Naive thymus-derived CD4-positive, alpha-beta T cell (primary cell): ENCODE measurements at places on chromosomes 12 and 14.

DNA sequence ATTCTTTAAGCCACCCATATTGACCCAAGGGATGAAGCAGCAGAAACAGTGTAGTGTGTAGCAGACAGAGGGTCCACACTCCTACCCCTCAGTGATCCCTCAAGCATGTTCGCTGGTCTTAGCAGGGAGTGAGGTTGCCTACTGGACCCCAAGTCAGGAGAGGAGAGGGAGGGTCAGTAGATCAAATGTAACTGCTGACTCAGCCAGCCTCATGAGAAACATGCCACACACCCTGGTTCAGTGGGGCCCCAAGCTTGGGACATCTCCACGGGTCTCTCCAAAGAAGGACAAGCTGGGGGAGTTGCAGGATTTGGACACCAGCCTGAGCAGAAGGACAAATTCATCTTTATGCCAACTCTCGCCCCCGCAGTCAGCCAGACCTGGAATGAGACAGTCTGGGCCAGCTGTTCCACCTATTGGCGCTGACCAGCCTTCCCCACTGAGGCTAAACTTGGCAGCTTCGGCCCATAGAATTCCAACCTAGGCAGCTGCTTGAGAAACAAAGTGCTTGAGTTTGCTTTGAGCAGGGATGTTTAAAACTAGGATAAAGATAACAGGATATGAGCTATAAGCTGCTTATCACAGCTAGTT is 66.0 kb upstream of the ACTN1 start:
- no peak for DNase-seq

GRCh38 chr12:113912760-113913329 is 53.3 kb downstream of the RBM19 start:
- DNase-seq = peak; percentile 22

DNA sequence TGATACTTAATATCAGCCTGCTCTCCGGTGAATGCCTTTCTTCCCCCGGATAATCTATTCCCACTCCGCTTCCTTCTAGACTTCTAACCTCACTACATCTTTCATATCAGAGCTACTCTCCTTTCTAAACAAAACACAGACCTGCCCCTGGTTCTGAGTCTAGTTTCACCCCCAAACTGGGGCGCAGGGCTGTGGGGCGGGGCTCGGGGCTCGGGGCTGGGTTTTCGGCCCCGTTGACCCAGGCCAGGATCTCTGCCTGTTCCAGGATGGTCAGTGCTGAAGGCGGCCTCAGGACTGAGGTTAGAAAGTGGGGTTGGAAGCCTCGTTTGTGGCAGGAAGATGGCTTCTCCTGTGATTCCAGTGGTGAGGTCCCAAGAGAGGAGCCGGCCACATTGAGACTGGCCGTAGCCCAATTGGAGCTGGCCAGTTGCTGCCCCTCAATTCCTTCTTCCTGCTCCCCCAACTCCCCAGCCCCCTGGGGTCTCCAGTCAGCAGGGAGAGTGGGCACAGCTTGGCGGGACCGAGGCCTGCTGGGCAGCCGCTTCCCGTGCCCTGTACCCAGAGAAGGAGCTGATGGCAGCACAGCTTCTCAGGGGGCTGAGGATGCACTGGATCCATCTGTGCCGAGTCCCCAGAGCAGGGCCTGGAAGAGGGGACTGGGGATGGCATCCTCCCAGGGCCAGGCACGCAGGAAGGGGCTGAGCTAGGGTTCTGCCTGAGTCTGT is 52.9 kb downstream of the LRCOL1 start:
- DNase-seq = no peak

GRCh38 chr14:62076368-62076767 is 314.1 kb downstream of the SNAPC1 start:
- no peak for DNase-seq

DNA sequence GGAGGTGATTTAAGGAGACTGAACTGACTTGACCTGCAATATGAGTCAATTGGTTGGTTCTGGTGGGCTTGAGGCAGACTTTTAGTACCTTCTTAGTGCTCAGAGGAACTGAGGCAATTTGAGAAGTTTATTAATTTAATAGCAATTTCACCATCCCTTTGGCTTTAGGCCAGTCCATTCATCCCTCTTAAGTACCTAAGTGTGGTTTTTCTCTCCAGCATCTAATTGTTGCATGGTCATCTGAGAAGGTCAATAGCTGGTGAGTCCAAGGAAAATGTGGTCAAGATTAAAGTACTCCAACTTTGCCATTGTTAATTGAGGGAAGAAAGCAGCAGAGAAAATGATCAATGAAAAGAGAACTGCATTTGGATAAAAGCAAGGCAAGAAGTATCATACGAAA is 115.4 kb upstream of the DYRK2 start:
- DNase-seq = no peak

GRCh38 chr14:51539571-51540037 is 112.1 kb upstream of the FRMD6 start:
- DNase-seq = no peak

GRCh38 chr12:58765076-58765475 is 155.2 kb downstream of the LRIG3 start:
- DNase-seq = no peak

GRCh38 chr14:64729386-64730060 is 25.3 kb downstream of the PLEKHG3 start:
- no peak for DNase-seq

GRCh38 chr12:122381021-122381420 is 41.4 kb downstream of the CLIP1 start:
- no peak for DNase-seq

GRCh38 chr12:129928643-129929042 is 24.8 kb upstream of the TMEM132D start:
- DNase-seq = no peak

- no peak for DNase-seq
These were observed 231.5 kb upstream of the FOXN3 start for GRCh38 chr14:89648510-89648909.

DNA sequence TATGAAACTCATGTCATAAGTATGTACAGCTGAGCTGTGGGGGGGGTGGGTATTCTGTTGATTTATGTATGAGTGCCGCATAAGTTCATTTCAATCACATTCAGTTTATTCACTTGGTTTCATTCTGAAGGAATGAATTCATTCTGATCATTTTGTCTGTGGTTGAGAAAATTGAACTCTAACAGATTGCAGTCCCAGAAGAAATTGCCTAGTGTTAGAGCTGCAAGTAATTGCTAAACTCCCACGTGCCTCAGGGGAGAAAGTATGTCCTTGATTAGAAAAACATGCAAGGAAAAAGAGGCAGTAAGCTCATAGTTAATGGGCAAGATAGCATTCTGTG is 442.4 kb upstream of the MGAT4C start:
- DNase-seq = no peak

DNA sequence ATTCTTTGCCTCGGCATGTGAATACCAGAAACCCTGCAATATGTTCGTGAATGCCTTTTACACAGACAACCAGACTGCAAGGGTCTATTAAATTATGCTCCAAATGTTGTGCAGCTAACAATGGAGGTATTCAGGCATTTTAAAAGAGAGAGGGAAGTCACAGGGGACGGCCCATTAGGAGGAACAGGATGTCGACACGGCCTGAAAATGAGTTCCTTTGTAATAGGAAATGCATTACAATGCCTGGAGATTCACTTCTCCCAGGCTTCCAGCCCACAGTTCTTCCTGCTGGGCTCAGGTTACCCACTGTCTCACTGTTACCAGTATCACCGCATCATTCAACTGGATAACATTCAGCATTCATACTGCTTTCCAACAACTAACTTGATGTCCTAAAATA is 2.5 kb downstream of the DUSP6 start:
- DNase-seq = no peak

DNA sequence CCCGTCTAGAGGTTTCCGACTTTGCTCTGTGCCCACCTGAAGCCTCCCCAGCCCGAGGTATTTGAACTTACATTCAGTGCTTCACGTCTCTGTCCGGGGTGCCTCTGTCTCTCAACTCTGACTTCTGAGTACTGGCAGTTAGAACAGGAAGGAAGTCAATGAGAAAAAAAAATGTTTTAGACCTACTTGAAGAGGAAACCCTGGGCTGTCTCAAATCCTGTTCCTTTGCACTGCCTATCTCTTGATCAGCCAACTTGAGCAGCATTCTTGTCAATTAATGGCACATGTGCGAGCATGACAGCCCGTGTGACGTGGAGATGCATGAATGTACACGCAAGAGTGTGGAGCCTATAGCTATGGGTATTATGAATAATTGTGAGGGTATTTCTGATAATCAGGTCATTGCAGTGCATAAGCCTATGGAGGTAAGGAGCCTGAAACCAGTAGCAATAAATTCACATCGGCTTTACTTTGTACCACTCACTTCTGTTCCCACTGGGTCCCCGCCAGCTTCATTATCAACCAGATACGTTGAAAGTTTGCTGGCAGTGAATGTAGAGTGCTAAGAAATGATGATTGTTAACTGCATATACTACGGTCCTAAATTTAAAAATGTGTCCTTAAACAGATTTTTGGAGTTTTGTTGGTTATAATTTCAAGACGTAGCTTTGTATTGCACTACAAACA is at the start of gene ARHGDIB:
ARHGDIB (minus strand) TSS at position 136 of the 687 bp plus-strand sequence. CDS start 10,889 bp downstream, outside the sequence.
- peak; percentile 95 for DNase-seq

DNA sequence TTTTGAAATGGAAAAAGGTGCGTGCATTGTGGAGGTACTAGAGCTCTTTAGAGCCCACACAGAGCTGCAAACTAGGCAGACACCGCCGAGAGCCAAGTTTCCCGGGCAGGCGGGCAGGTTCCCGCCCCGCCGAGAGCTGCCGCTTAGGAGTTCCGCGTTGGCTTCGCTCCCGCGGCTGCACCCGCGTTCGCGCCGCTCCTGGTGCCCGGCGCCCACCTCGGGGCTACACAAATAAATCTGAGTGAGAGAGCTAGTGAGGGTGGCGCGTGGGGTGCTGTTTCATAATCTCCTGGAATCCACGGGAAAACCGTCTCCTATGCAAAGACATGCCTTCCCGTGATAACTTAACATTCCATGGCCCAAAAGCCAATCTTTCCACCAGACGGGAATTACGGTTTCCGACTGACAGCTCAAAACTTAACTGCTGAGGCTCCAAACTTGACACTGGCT is 645 bp downstream of the KITLG start:
- DNase-seq = no peak

DNA sequence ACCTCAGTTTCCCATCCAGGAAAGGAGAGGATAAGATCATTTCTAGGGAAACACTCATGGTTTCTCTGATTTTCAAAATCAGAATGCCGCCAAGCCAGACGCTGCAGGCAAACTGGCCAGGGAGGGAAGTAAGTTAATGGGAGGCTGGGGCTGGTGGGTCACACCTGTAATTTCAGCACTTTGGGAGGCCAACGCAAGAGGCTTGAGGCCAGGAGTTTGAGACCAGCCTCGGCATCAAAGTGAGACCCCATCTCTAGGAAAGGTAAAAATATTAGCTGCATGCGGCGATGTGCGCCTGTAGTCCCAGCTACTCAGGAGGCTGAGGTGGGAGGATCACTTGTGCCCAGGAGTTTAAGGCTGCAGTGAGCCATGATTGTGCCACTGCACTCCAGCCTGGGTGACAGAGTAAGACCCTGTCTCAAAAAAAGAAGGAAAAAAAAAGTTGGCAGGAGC is 587 bp downstream of the SELPLG start:
- no peak for DNase-seq

DNA sequence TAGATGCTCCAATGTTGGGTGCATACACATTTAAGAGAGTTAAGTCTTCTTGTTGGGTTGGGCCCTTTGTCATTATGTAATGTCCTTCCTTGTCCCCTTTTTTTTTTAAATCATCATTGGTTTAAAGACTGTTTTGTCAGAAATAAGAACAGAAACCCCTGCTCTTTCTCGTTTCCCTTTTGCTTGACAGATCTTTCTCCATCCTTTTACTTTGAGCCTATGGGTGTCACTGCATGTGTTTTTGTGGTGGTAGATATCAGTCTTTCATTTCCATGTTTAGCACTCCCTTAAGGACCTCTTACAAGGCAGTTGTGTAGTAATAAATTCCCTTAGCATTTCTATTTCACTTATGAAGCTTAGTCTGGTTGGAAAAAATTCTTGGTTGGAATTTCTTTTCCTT is 47.4 kb downstream of the RTN1 start:
- DNase-seq = no peak

GRCh38 chr12:78636231-78636855 is 228.2 kb upstream of the SYT1 start:
- no peak for DNase-seq

DNA sequence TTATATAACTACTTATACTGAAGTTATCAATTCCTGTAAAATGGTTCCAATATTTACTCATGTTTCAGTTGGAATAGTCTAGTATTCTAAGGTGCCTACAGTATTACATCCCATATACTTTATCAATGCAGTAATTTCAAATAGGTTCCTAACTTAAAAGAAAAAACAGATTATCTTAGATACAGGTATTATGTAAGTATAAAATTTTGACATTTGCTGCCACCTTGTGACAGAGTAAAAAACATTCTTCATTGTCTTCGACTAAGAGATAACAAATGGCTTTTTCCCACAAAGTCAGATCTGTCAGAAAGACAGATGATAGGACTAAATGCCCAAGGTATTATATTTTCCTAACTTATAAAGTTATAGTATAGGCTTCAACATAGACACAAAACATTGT is 78.7 kb downstream of the TXNDC16 start:
- peak; percentile 42 for DNase-seq

DNA sequence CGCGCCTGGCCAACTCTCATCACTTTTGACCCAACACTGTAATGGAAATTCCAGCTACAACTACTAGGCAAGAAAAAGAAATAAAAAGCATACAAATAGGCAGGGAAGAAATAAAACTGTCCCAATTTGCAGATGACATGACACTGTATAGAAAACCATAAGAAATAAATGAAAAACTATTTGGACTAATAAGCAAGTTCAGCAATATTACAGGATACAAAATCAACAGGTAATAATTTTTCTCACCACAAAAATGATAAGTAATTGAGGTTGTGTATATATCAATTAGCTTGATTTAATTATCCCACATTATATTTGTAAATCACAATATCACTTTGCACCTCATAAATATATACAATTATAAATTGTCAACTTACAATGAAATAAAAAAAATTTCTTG is 41.9 kb upstream of the OASL start:
- DNase-seq = no peak

GRCh38 chr12:57176846-57177245 is 29.4 kb upstream of the LRP1-AS start:
- no peak for DNase-seq
